CD4-positive, alpha-beta T cell treated with Interleukin-15 for 4 hours (primary cell): ENCODE measurements at places on chromosomes 5 and 9.

GRCh38 chr9:14304259-14304658 lies 9.7 kb downstream of the NFIB start:
- DNase-seq = no peak

DNA sequence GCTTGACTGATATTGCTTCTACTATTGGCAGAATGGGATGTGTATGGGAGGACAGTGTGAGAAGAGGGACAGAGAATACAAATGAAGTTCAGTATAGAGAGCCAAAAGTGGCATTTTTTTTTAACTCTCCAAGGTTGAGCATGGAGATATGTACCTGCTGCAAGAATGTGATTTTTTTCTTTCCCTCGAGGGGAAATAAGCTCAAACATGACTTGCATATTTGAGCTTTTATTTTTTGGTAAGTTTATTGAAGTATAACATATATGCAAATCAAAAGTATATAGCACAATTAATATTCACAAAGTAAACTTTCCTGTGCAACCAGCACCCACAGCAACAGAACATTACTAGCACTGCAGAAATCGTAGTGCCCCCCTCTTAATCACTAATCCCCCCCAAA lies 285.7 kb upstream of the ADRA1B start:
- DNase-seq = no peak

DNA sequence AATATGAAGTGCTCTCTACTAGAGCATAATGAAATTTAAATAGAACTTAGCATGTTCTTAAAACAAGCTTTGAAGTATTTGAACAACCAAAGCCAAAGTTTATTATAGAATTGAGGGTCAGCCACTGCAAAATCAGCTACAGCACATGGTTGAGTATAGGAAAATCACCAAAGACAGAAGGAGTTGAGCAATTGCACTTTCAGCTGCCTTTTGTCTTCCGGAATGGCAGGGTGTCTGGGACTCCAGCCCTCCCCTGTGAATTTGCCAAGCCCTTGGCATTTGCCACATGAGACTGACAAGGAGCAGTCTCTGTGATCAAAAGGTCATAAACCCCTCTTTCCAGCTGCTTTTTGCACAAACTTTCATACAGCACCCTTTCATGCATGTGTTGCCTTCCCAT lies 8.5 kb upstream of the LURAP1L start:
- DNase-seq = no peak

DNA sequence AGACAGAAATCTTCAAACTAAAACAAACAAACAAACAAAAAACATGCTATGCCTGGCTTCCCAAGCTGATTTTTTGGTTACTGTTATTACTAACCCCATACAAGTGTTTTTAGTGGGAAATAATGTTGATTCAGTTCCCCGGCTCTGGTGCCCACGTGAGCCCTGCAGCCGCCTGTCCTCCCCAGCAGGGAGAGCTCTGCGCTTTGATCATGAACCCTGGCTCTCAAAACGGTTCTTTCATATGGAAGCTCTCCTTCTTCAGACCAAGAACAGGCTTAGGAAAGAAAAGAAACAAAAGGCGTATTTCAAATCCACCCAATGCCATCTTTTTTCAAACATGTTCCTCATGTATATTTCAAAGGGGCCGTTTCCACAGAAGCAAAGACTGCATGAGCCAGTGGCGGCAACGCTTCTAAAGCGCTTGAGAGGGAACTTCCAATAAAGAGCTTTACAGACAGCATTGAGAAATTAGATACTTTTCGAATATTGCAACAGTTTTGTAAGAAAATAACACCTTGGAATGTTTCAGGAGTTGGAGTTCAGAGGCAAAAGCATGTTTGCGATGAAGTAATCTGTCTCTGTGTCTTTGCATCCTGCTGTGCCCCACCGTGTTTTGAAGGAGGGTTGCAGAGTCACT lies 74.8 kb downstream of the ICE1 start:
- peak; percentile 12 for DNase-seq

DNA sequence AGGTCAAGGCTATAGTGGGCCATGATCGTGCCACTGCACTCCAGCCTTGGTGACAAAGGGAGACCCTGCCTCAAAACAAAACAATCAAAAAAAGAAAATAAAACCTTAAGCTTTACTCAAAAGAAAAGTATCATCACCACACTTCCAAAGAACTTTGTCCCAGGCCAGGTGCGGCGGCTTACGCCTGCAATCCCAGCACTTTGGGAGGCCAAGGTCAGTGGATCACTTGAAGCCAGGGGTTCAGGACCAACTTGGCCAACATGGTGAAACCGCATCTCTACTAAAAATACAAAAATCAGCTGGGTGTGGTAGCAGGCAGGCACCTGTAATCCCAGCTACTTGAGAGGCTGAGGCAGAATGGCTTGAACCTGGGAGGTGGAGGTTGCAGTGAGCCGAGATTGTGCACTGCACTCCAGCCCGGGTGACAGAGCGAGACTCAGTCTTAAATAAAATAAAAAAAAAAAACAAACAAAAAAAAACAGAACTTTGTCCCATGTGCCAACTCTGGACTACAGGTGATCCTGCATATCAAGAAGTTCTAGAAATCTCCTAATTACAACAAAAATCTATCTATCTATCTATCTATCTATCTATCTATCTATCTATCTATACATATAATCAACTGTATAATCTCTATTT lies 19.7 kb downstream of the CLINT1 start:
- DNase-seq = no peak

GRCh38 chr9:98255061-98255577 lies 330 bp downstream of the TBC1D2 start:
- DNase-seq = no peak

DNA sequence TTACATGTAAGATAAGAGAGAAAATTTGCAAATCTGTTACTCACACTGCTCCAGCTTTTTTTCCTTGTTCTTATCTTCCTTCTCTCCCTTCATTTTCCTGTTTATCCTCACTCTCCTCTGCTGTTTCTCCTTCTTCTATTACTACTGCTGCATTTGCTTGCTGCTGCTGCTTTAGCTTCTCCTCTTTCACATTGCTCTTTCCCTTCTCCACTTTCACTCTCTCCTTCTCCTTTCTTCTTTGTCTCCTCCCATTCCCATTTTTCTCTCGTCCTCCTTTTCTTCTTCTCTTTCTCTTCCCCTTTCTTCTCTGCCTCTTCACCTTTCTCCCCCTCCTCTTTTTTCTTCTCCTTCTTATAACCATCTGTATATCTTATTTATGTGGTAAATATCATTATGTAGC lies 288.6 kb downstream of the CDH9 start:
- DNase-seq = no peak

DNA sequence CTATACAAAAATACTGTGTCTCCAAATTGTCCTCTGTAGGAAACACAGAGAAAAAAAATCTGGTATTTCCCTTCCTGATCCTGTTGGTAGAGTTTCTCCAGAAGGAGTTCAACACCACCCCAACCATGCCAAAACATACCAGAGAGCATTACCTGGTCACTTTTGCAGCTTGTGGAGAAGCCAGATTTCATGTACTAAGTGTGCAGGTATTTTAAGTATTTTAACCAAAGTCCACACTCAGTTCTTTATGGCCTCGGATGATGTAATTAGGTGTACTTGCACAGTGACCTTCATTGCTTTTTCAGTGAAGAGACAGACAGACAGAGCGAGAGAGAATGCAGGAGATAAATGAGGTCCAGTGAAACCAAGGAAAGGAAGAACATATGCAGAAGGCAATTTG lies 2046.8 kb upstream of the CDH9 start:
- DNase-seq = no peak

- DNase-seq = peak; percentile 21
These were observed 8.0 kb upstream of the HABP4 start for GRCh38 chr9:96441798-96442445.

DNA sequence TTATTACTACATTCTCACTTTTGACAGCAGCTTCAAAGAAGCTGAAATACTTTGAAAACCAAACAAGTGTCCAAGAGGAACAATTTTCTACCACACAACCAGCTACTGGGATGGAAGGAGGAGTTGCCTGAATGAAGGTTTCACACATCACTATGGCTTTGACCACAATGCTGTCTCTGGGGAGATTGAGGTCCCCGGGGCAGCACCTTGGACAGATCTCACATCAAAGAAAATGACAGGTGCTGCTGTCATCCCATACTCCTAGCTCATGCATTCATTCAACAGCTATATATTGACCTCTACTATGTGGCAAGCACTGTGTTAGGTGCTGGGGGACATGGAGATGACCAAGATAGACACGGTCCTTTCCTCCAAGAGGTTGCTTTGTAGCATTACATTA lies 233.2 kb upstream of the RASEF start:
- no peak for DNase-seq

DNA sequence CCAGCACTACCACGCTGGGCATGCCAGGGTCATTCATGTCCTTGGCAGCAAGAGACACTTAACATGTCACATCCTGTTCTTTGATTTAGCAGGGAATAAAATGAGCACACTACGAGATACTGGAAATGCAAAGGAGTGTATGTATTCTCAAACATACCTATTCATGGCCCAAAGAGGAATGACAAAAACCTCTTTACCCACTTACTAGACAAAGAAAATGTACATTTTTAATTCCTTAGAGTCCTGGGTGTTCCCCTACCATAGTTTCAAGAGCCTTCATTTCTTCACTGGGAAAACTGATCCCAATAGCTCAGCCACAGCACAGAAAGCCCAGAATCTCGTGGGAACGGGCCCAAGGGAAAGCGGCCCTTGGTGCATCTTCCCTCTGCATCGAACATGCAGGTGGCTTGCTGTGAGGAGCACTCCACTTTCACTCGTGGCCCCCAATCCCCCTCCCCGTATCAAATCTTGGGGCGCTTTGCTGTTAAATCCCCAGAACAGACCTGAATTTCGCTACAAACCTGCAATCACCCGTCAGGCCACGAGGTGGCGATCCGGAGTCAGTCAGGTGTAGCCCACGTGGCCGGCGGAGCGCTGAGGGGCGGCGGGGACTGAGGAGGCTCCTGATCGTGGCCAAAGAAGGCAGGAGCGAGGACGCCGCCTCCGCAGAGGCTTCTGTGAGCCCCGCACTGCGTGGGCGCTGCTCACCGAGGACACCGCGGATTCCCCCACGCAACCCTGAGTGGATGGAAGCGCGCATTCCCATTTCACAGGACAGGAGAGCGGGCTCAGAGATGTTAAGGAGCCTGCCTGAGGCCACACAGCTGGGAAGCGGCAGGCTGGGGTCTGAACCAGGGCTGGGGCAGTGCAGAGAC lies 91.4 kb downstream of the LMX1B start:
- DNase-seq = peak; percentile 88

DNA sequence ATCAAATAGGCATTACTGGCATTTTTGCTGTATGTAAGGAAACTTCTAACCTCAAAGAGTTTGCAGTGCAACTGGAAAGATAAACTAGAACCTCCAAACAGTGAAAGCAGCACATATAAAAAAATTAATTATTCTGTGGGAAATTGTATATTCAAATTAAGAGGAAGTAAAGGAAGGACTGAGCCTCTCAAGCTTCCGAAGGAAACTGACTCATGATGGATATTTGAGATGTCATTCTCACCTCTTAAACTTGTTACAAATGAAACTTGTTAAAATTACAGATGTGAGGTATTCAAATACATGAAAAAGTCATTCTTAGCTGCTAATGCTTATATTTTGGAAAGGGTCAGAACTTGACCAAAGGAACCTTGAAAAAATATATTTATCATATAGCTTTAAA lies 538.7 kb downstream of the PDE4D start:
- DNase-seq = no peak
